Right ventricle myocardium superior (tissue), 1 donor: ENCODE measurements at places on chromosomes 1 and 21. TPM values are rescaled to one million over a fixed set of nuclear protein-coding genes. Genes with fewer than 3 reads are reported as not detected.
A peak's percentile ranks its signal among the peaks of the same experiment; 100 is the strongest.

DNA sequence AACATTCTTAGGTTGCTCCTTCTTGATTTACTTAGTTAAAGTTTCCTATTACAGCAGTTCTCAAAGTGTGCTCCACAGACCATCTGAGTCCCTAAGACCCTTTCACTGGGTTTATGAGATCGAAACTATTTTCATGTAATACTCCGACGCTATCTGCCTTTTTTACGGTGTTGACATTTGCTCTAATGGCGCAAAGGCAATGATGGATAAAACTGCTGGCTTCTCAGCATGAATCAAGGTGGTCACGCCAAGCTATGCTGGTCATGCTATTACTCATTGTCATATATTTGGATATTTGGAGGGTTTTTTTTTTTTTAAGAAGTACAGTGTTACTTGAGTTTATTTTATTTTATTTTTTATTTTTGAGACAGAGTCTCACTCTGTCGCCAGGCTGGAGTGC lies 235.1 kb downstream of the KIF26B start:
- DNase-seq: no peak

The OR6N1 gene
- not detected for total RNA-seq

DNA sequence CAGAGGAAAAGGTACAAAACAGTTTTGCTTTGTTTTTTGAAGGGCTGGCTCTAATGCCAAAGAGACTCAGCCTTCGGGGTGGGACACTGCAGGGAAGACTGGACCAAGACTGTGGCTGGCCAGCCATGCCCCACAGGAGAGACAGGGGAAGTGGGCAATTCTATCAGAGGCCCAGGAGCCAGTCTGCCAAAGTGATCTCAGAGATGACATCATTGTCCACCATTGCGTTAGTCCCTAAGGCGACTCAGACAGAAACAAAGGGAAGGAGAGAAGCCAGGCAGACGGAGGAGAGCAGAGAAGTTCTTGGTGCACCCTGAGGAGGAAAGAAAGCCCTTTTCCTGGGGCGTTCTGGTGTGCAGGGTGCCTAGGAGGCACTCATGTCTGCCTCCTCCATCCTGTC lies 26.4 kb downstream of the OPTC start:
- DNase-seq: no peak

DNA sequence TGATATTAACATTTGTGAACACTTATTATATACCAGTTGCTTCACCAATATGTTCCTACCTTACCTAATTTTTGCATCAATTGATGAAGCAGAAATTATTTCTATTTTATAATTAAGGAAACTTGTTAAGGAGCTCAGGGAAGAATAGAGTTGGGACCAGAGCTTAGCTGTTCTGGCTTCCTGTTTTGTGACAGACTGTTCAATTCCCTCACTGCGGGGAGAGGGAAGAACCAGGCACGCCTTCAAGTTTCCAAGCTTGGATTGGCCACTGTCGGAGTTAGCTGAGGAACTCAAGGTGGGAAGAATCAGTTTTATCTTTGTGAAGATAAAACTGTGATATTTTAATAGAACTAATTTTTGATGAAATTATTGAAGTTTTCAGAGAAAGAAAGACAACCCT lies 142.3 kb upstream of the LMO4 start:
- no peak for DNase-seq

The CA6 gene
- total RNA-seq: not detected

- no peak for DNase-seq
These were observed 661.7 kb downstream of the KCNT2 start for GRCh38 chr1:195946500-195946899.

The NCMAP gene
- total RNA-seq: 0.27 TPM

The PGM1 gene
- total RNA-seq: 283 TPM

- DNase-seq: no peak
These were observed 220.5 kb downstream of the TRABD2B start for GRCh38 chr1:47776667-47777131.

DNA sequence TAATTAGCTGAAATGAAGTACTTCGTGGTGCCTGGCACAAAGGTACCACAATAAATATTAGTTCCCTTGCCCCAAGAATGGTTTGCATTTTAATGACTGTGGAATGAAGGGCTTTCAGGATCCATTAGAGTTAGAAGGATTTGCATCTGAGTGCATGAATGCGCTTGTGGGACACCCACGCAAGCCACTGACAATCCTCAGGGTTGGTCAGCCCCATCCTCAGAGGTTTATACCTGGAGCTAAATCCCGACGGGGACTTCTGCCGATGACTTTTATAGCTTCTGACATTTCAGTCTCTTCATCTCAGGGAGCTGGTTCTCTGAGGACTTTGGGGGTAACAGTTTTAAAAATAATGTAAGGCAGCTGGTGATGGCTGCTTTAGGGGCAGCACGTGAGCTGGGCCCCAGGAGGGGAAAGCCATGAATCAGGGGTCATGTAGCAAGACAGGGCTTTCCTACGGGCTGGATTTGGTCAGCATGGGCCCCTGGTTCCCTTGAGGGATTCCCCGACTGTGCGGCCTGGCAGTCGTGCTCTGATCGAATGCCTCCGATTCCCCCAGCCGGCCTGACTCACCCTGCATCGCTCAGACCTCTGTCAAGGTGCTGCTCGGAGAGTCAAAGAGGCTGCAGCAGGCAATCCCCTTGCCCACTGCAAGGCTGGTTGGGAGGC lies 20.8 kb upstream of the IL10 start:
- no peak for DNase-seq

DNA sequence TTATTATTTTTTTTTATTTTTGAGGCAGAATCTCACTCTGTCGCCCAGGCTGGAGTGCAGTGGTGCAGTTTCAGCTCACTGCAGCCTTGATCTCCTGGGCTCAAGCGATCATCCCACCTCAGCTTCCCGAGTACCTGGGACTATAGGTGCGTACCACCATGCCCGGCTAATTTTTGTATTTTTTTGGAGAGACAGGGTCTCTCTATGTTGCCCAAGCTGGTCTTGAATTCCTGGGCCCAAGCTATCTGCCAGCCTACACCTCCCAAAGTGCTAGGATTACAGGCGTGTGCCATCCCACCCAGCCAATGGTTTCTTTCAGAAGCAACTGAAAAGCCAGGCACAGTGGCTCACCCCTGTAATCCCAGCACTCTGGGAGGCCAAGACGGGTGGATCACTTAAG lies 2.3 kb downstream of the KRTCAP2 start:
- no peak for DNase-seq

The MIGA1 gene
- total RNA-seq: 8.7 TPM

- DNase-seq: no peak
These were observed 2.6 kb downstream of the FCRL3 start for GRCh38 chr1:157697781-157698569.

The CNKSR1 gene
- total RNA-seq: 1.4 TPM

DNA sequence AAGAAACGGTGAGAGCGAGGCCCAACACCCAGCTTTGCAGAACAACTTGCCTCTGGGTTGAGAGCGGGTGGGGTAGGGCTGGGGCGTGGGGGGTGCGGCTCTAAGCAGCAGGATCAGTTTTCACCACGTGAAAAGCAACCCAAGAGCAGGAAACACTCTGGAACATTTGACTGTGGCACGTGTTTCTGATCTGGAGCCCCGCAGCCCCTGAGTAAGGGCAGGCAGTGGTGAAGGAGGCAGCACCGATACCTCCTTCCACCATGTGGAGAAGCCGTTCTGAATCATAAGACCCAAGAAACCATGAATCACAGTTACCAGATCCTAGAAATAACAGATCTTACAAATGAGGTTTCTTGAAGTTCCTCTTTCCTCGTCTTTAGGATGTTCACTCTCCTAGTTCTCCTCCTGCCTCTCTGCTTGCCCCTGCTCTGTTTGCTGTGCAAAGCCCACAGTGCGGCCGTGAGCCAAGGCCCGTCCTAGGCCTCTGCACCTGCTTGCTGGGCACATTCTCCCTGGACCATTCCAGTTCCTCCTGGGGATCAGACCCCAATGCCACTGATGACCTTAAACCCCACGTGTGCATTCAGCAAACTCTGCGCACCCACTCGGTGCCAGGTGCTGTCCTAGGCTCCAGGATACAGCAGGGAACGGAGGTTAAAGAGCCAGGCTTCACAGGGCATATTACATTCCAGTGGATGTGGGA lies 31.9 kb downstream of the SLC1A7 start:
- DNase-seq: no peak

- no peak for DNase-seq
These were observed 24.3 kb upstream of the UAP1 start for GRCh38 chr1:162537216-162537615.

GRCh38 chr1:173508541-173508940 lies 31.4 kb downstream of the PRDX6 start:
- no peak for DNase-seq

The PIGP gene
- 34.0 TPM for total RNA-seq

The ITGB2 gene
- total RNA-seq: 23.8 TPM

The DCST1 gene
- not detected for total RNA-seq

DNA sequence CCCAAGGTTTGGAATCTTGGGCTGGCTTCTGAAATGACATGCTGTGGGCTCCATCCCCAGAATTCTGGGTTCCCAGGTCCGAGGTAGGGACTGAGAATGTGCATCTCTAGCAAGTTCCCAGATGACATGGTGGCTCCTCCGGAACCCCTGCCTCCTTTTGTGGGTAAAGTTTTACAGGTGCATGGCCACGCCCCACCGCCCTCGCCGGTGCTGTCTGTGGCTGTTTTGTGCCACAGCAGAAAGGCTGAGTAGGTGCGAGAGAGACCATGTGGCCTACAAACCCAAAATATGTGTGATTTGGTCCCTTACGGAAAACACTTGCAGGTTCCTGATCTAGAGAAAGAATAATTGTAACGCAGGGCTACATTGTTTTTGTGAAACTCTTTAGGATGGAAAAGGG lies 30.9 kb downstream of the SKI start:
- peak; percentile 37 for DNase-seq

The ADAM30 gene
- not detected for total RNA-seq

The OR2T6 gene
- total RNA-seq: not detected

The TMCO4 gene
- total RNA-seq: 8.1 TPM

The CFHR3 gene
- total RNA-seq: 0.24 TPM

GRCh38 chr1:244615301-244615700 lies 37.6 kb upstream of the DESI2 start:
- DNase-seq: no peak

DNA sequence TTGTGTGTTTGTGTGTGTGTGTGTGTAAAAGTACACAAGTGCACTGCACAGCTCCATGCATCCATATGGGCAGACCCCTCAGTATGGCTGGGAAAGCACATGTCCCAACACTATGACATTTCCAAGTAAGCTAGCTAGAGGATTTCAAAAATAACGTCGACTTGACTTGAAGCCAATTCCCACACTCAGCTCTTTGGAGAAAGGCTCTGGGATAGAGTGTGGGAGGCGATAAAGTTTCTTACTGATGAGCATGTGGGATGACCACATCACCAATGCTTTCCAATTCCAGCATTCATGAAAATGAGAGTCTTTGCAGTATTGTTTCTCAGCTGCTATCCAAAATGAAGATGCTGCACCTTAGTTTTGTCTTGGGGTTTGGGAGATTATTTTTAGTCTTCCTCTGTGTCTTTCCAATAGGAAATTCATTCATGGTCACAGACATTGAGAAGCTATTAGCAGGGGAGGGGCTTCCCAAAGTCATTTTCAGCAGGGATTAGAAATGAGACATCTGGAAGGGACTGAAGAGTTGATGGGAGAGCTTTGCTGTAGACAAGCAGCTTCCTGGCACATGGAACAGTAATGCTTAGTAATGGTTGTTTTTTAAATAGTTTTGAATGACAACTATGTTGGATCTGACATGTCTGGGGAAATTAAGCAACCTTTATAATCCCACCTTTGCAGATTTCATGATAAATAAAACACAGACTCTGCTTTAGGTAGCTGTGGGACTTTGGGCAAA lies 143.5 kb downstream of the ASTN1 start:
- DNase-seq: no peak

The AIM2 gene
- 0.56 TPM for total RNA-seq

The WDR64 gene
- not detected for total RNA-seq

The SPTA1 gene
- not detected for total RNA-seq

GRCh38 chr1:113456967-113457366 lies 66.7 kb downstream of the MAGI3 start:
- DNase-seq: no peak

DNA sequence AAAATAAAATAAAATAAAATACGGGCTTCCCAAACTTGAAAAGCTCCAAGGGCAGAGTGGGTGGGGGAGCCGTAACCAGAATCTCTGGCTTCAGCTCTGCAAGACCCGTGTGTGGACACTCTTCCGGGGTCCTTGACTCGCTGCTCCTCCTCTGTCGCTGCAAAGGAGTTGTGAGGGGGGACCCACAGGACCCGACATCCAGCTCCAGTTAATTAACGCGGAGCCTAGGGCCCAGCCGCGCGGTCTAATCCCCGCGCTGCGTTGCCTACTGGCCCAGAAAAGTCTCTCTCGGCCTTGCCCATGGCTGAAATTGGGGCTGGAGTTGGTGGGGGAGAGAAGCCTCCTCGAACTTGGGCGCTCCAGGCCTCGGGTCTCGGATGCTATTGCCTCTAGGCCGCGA lies 1.8 kb downstream of the LMX1A start:
- DNase-seq: no peak

The HMCN1 gene
- 5.7 TPM for total RNA-seq

GRCh38 chr1:22567197-22567596 lies 3.9 kb downstream of the EPHA8 start:
- DNase-seq: no peak

The PLXNA2 gene
- total RNA-seq: 14.4 TPM

The RPS6KA1 gene
- total RNA-seq: 3.9 TPM

The TMEM82 gene
- total RNA-seq: not detected

The SELP gene
- 9.0 TPM for total RNA-seq

- DNase-seq: no peak
These were observed 2.7 kb upstream of the GPR88 start for GRCh38 chr1:100535264-100535663.

DNA sequence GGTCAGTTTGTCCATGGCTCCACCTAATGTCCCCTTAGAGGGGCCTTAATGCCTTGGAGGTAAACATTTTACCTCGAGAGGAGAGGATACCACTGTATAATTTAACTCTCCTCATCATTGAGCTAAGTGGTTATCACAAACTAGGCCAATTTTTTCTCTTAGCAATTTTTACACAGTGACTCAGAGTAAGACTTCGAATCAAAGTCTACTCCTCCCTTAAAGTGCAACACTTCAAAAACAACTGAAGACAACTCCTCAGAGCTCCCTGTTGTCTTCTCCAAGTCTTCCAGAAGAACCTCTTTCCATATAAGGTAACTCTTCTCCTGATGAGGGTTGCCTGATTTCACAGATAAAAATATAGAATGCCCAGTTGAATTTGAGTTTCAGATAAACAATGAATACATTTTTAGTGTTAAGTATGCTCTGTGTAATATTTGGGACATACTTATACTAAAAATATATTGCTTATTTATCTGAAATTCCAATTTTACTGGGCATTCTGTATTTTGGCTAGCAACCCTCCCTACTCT lies 4.9 kb upstream of the PTGFRN start:
- DNase-seq: no peak

The MSH4 gene
- 0.35 TPM for total RNA-seq
